GM12892 (cell line): ENCODE measurements at places on chromosomes 3 and 15.

DNA sequence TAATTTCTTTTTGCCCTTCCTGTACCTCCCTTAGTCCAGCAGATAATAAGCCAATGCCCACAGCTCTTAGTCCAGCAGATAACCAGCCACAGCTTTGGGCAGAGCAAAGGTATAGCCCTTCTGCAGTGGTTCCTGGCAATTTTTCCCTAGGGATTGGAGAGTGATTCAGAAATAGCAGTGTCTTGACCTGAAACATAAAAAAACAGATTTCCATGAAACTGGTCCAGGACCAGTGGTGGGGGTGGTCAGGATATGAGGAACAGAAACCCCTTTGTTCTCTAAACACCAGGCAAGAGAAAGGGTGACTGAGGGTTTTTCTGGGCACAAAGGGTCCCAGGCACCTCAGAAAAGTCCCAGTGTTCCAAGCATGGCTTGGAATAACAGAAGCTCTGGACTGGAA lies 103.4 kb downstream of the ARRDC4 start:
- DNase-seq, result no peak

- DNase-seq, result no peak
Measured at GRCh38 chr3:117898722-117899522, 1135.7 kb downstream of the IGSF11 start.

GRCh38 chr3:41580274-41580959 lies 381.1 kb downstream of the CTNNB1 start:
- no peak for DNase-seq

DNA sequence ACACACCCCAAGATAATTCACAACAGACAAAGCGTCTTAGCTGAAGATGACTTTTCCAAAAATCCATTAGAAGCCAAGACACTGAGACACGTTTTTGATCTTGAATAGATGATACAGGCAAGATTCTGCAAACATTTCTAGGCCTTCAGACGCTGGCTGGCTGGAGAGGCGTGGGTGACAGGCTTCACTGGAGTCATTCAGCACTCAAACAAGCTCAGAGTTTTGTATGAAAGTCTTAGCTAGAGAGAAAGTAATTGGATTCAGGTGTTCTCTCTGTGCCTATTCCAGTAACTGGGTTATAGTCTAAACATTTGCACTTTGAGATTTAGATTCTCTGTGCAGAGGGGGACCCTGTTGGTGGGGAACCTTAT lies 147.7 kb upstream of the BHLHE40 start:
- no peak for DNase-seq

- DNase-seq, result no peak
Measured at GRCh38 chr15:64532521-64533315, 72.3 kb downstream of the ZNF609 start.

DNA sequence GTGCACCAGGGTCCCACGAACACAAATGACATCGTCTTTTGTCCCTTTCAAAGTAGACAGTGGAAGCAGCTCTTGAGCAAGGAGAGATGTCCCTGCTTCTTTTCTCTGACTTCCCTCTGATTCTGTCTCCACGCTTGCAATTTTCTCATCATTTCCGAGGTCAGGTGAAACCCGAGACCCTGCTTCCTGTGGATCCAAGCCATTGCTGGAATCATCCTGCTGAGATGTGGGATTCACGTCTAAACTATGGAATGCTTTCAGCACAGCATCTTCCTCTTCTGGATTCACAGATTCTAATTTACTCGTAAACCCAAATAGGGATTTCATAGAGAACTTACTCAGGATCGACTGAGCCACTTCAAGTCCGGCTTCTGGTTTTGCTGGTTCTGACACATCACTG lies 127.1 kb downstream of the FMN1 start:
- DNase-seq, result no peak
